ENCODE measurements at places on chromosomes 3 and 15.

DNA sequence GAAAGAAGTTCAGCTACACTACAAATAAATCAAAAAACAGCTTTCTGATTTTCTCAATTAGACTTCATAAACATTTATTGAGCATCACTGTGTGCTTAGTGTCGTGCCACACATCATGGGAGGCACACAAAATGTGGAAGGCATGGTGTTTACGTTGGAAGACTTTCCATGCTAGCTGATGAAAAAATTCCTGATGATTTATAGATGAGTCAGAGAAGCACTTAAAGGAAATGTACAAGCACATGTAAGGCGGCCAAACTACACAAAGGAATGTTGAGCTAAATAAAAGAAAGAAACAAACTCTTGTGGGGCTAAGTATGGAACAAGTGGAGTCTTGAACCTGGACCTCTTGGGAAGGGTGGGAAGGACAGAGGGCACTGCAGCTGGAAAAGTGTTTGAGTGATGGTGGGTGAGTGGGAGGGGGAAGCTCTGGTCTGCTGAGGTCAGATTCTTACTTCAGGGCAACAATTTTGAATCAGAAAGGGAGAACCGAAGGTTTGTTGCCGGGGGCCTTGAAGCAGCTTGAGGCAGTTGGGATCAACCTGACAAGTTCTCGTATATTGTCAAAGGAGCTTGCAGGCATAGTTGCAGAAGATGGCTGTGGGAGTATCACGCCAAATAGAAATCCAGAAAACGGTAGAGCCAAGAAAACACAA, 66.9 kb downstream of the FOXB1 start:
- DNase-seq: no peak

- DNase-seq: no peak
These were observed 82.0 kb upstream of the SCN5A start for GRCh38 chr3:38731522-38731921.

DNA sequence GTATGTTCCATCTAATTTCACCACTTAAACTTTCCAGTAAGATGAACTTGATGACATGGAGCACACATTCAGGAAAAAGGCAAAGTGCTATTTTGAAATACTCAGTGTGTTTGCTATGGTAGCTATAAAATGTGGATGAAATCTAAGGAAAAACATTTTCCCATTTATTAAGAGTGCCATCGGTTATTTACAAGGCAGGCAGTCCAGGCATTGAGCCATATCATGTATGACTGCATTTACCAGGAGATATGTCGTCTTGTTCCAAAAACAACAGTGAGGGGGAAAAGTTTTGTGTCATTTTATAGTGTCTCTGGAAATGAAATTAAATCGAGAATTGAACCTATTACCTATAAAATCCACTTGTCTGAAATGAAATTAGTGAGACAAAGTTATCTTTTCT, 13.7 kb downstream of the ANXA2 start:
- DNase-seq: no peak

DNA sequence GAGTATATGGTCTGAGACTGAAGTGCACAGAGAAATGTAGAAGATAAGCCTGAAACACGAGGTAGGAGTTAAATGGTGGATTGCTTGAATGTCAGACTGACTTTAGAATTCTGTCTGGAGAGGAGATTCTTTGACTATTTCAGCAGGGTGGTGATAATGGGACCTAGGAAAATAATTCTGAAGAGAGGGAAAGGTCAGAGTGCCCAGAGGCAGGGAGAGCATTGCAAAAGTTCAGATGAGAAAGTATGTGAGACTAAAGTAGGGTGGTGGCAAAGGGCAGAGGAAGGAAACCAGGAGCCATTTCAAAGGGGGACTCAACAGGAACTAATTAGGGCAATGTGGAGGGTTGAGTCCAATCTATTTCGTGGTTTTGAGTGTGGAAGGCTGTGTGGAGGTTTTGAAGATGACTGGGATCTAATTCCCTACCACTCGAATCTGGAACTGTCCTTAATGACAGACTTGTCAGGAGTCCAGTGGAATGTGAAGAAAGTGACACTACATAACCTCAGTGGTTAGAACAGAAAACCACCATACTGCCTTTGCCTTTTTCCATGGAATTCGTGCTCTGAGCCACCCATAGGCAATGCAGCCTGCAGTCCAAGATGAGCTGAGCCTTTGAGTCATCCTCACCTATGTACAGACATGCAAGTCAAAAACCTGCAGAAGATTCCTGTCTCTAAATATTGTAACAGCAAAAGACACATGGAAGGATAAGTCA, 16.1 kb downstream of the CPOX start:
- DNase-seq: no peak

- no peak for DNase-seq
These were observed 334.8 kb downstream of the NAALADL2 start for GRCh38 chr3:175193815-175194518.

- DNase-seq: no peak
These were observed 131.7 kb upstream of the ZBED2 start for GRCh38 chr3:111726788-111727305.

- no peak for DNase-seq
These were observed 941 bp downstream of the CBLB start for GRCh38 chr3:105867712-105868430.

DNA sequence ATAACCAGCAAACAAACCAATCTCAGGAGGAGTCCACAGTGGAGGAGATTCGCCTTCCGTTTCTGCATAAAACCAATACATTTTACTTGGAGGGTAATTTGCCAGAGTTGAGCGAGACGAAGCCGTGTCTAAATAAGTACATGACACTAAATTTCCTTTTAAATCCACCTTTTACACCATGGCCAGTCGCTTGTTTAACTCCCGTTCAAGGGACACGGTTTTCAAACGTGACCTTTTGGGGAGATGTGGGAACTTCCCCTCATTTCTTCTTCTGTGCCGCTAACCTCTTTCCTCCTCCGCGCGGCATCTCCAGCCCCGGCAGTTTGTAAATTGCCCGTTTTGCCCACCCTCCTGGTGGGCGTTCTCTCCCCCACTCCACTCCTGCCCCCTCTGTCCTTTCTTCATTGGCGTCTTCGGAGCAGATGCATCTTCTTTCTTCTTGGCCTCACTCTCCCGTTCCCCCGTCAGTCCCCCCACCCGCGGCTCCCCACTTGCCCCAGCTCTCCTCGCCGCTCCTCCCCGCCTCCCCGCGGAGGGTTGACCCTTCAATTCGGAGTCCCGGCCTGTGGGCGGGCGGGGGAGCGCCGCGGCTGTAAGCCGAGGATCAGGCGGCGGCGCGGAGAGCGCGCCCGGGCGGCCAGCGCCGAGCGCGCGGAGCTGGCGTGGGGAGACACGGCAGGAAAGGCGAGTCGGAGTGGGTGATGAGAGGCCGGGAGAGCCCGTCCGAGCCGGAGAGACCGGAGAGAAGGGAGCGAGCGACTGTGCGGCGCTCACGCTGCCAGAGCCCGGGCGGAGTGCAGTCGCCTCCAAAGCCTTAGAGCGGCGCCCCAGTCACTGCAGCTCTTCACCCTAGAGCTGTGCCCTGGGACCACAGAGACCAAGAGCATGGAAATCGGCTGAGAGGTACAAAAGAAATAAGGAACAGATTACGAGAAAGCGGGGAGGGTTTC, at the start of gene NLGN1:
Gene NLGN1, plus strand, starts transcription at position 584 of the 950 bp plus-strand sequence.
- DNase-seq: peak; percentile 11

GRCh38 chr3:35919160-35919559, 279.8 kb downstream of the ARPP21 start:
- no peak for DNase-seq

DNA sequence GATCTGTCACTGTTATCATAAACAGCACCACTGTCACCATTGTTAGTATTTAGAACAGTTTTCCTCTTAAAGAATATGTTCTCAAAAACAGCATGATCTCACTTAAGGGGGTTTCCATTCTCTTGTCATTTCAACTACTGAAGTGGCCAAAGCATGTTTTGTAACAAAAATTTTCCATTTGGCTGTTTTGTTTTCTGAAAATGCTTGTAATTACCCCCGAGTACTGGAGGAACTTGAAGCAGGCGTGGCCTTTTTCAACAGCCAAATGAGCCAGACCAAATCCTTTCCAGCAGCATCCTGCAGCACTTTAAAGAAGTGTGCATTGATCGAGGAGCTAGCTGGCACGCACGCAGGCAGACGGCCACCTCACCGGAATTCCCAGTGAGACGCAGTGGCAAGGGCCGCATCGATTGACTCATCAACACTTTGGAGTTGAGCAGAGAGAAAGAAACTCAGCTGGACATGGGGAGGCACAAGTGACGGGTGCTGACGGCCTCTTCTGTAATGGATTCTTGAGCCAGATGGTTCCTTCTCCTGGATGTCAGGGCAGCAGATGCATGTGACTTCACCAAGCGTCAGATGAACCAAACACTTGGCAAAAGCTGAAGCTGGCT, 234.3 kb upstream of the IGF1R start:
- no peak for DNase-seq

- DNase-seq: no peak
These were observed 607.5 kb upstream of the BCHE start for GRCh38 chr3:166444756-166445155.
